ENCODE measurements at places on chromosomes 4 and X.

DNA sequence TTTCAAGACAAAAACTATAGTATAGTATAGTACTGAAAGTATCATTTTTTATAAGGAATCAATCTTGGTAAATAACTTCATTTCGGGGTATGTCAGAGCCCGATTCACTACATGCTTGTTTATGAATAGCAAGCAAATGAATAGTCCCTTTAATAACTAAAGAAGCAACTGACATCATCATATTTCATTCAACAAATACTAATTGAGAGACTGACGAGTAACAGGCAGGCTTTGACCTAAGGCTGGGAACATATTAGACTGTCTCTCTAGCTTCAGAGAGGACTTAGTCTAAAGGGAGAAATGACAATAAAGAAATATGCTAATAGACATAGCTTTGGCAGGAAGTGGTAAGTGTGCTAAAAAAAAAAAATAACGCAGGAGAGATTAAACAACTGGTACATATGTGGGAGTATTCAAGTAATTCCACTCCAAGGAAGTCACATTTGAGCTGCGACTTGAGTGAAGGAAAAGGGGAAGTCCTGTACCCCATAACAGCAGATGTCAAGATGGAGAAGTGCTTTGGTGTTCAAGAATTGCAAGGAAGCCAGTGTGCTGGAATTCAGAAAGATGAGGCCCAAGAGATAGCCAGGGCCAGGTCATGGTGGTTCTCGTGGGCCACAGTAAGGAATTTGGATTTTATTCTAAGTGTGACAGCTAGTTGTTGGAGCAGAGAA is 284.9 kb downstream of the FBXO8 start:
- no peak for DNase-seq

GRCh38 chr4:8221476-8221875 is 22.4 kb downstream of the SH3TC1 start:
- no peak for DNase-seq

GRCh38 chrX:110397339-110397738 is 38.7 kb downstream of the RTL9 start:
- DNase-seq: no peak

DNA sequence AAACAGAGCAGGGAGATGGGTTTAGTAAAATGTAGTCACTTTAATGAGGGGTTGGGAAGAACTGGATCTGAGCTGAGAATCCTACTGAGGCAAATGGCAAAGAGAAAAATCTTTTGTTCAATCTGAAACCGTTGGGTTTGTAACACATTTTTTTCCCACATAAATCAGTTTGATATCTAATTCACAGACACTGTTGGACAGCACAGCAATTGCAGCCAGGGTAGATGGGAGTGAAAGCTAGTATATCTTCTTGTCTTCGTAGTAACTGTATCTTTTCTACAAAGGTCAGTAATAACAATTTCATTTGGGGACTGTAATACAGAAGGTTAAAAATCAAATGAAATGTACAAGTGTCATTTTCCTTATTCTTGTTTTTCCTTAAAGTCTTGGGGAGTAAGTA is 649.5 kb upstream of the ATOH1 start:
- no peak for DNase-seq

GRCh38 chrX:131677655-131678628 is 134.1 kb downstream of the OR13H1 start:
- DNase-seq: peak; percentile 1

DNA sequence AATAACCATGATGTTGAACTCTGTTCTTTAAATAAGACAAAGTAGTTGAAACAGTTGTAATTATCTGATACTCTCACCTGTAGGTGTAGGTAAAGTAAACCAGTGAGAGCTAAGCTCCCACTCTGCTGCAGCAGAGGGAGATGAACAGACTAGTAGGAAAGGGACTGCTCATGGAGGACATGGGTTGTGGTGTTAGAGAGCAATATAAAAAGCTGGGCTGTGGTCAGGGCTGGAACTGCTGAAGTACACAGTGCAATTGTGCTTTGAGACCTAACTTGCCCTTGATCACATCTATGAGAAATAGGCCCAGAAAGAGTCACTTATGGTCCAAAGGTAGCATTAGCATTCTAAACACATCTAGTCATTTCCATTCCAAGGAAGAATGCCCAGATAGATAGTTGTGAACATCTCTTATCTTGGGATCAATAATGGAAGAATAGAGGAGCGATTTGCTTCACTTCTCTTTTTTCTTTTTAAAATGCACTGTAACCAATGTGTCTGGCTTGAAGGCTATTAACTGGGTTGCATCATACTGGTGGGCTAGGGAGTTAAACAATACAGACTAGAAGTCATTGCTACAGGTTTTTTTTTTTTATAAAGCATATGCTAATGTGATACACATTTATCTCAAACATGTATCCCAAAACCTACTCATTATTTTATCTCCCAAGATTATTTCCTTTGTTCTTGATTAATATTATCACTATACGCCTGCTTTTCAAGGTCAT is 251.3 kb upstream of the CENPE start:
- no peak for DNase-seq

DNA sequence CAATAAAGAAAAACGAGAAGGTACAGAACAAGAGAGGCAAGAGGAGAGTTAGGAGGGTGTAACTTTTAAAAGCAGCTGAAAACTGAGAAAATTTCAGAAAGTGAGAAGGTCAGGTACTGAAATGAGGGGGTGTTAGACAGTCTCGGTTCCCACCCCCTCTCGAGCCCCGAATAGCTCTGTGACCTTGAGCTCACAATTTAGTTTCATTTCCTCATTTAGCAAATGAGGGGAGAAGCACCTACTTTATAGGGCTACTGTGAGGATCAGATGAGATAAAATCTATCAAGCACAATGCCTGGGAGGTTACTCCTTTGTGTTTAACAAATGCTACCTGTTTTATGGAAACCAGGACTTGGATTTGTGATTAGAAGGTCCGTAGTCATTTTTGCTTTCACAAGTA is 4.9 kb downstream of the UGT8 start:
- no peak for DNase-seq

- no peak for DNase-seq
Measured at GRCh38 chr4:35965300-35965699, 279.0 kb downstream of the ARAP2 start.

DNA sequence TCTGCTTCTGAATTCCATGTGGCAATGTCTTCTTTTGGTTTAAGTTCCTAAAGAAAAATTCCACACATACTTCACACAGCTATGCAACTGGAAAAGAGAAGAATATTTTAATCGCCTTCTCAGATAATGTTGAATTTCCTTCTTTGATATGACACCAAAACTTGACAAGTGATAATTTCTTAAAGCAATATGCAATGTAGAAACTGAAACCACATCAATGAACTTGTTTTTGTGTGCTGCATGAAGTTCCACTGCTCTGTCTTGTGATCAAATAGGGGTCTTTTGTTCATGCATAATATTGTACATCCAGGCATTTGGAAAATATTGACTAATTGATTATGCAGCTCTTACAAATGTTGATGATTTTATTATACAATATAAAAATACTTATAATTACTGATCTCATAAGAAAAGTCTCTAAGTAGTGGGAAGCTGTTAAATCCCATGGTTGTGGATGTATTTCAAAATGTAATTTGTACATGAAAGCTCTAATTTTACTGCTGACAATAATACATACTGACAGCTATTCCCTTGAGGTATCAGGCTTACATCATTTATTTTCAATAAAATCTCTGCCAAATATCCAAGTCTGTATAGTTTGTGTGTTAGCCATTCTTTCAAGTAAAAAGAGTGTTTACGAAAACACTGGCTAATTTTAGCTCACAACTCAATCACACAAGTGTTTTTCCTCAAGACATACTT is 56.5 kb downstream of the AGA start:
- no peak for DNase-seq

GRCh38 chr4:14879683-14880082 is 122.6 kb upstream of the CPEB2 start:
- DNase-seq: no peak

DNA sequence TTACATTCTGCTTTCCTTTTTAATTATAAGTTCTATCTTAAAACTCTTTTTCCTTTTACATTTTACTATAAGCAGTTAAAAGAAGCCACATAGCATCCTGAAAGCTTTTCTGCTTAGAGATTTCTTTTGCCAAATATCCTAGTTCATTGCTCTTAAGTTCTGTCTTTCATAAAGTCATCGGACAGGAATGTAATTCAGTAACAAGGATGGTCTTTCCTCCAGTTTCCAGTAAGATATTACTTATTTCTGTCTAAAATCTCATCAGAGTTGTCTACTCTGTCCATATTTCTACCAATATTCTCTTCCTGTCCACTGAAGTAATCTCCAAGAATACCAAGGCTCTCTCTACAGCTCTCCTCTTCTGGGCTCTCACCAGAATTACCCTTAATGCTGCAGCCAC is 37.5 kb upstream of the ADH1C start:
- DNase-seq: no peak

All from endothelial cell of umbilical vein (primary cell).